ENCODE measurements at places on chromosomes 13 and 19.

- DNase-seq, result no peak
These were observed 165.8 kb downstream of the DIAPH3 start for GRCh38 chr13:59997976-59998375.

GRCh38 chr19:53596056-53596455 is 35.7 kb upstream of the DPRX start:
- DNase-seq, result no peak

DNA sequence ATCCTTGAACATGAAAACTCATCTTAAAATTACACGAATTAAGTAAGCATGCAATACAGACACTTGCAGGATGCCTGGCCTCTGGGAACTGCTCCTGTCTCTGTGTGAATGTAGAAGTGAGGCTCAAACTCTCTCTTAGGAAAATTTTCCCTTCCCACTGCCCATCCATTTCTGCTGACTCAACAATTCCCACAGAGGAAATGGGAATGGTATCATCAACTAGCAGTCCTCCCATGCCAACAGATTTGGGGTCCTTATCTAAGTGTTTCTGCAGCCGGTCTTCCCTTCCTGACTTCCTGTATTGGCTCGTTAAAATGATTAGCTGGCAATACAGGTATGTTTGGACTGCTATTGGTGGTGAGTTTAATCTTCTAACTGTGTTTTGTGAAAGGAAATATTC is 85.8 kb downstream of the DOCK9 start:
- DNase-seq, result no peak

DNA sequence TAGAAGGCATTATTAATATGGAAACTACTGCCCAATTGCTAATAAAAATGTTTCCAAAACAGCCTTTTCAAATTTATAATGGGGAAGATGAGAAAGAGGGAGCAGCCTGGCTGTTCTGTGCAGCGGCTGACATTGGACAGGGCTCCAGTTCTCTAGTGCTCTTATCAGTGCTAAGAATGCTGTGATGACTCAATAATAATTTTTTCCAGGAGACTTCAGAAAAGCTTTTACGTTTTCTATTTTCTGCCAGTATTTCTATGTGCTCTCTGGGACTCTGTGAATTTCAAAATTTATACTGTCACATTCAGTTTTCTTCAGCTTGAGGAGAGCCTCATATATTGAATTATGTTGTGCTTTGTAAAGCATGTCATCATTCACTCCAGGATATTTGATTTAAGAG is 209.6 kb downstream of the VWA8 start:
- DNase-seq, result no peak

DNA sequence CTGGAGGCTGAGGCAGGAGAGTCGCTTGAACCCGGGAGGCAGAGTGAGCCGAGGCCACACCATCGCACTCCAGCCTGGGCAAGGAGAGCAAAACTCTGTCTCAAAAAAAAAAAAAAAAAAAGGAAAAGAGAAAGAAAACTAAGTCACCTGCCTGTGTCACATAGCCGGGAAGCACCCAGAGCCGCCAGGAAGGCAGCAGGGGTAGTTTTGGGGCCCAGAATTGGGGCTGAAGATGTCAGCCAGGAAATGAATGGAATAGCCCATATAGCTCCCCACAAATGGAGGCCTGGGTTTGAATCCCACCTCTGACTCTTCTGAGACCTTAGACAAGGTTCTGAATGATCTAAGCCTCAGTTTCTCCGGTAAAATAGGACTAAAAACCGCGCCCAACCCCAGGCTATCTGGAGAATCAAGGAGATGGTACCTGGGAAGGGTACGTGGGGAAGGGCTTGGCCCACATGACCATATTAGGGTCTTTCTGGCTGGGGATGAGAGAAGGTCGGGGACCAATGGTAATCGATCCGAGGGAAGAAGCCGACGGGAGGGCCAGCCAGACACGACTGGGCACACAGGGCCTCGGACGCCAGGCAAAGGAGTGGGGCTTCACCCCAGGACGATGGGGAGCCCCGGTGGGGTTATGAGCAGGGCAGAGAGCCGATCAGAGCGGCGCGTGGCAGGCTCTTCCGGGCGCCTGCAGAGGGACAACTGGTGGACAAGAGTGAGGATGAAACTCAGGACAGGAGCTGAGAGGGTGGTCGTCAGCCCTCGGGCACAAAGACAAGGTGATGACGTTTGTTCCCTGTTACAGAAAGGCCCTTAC is 14.4 kb downstream of the CCDC124 start:
- DNase-seq, result no peak

GRCh38 chr13:64765636-64766035 is 2464.5 kb downstream of the PCDH9 start:
- DNase-seq, result no peak

Measured in NCI-H774 (cell line).